ENCODE measurements at places on chromosomes 12 and 14. TPM values are rescaled to one million over a fixed set of nuclear protein-coding genes. Genes with fewer than 3 reads are reported as not detected.

DNA sequence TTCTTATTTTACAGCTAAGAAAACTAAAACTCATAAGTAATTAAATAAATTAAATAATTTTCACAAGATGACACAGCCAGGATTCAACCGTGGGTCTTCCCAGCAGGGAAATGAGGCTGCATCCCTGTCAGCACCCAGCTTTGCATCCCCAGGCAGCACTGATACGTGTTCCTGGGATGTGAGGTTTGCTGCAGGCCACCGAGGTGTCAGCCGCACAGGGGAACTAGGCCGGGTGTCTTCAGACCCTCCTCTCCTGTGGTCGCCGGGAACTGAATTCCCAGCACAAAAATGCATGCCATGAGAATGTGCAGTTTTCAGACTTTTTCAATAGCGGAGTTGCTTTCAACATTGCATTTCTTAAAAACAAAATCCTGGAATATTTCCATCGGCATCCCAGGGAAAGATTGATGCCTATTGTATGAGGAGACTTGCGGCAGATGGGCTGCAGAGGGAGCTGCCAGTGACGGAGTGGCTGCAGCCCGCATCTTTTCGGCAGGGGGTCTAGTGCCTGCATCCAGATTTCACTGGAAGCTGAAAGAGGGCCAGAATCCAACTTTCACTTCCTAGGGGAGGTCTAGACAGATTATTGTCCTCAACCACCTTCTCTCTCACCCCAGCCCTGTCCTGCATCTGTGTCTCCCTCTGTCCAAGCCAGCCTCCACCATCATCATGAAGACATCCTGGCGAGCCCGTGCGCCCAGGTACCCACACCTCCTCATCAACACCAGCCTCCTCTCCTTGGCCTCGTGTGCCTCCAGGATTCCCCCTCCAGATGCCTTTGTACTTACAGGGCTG is 12.6 kb downstream of the LRTM2 start:
- H3K36me3 ChIP-seq: no peaks in the 10 kb centered on the region
- H3K4me1 ChIP-seq: peaks cover 17% of the 10 kb centered on the region
- no peak overlapping the region for H3K27ac ChIP-seq
- H3K27me3 ChIP-seq: peaks cover 28% of the 10 kb centered on the region

DNA sequence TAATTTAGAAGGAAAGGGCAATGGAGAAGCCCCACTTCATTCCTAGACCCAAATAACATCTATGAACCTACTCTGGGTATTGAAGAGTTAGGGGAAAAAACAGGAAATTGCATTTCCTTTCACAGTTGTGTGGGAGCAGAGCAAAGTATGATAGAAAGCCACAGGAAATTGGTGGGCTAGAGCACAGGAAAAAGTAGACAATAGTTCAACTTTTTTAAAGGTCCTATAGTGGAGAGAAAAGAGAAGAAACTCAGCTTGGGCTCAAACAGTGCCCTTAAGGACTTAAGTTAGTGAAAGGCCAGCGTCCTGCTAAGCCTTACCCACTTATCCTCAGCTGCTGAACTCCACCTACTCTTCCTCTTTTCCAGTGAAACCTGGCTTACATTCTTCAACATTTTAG is 258.1 kb downstream of the DPY19L2 start:
- no peak overlapping the region for H3K4me3 ChIP-seq
- no peaks in the 10 kb centered on the region for H3K4me1 ChIP-seq
- no peaks in the 10 kb centered on the region for H3K36me3 ChIP-seq
- H3K27ac ChIP-seq: no peak overlapping the region
- no peak for DNase-seq
- peaks cover 26% of the 10 kb centered on the region for H3K27me3 ChIP-seq

DNA sequence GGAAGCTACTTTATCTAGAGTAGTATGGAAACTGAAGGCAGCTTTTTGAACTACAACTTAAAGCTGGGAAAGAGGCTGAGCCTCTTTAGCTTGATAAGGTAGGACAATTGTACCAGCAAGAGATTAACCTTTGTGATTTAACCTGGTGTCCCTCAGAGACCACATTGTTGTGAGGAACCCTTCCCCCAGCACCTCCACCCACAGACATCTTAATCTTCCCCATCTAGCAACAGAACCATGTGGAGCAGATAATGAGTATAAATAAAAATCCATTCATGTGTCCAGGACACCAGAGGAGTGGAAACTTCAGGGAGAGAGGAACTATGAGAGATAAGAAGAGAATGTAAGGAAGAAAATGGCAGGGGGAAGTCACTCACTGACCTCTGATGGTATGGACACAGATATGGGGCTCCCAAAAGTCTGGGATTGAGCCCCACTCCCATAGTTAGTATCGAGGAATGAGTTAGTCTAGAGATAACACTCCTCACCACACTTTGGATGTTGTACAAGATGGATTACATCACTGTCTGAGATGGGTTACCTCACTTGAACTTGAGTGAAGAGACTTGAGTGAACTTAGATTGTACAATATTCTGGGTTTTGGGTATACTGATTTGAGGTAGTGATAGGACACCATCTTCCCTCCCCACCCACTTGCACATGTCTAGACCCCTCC is 33.9 kb upstream of the SLC38A2 start:
- DNase-seq: no peak
- H3K4me3 ChIP-seq: no peak overlapping the region
- no peaks in the 10 kb centered on the region for H3K27me3 ChIP-seq
- H3K27ac ChIP-seq: no peak overlapping the region
- peaks cover 28% of the 10 kb centered on the region for H3K4me1 ChIP-seq
- H3K36me3 ChIP-seq: no peaks in the 10 kb centered on the region

- H3K36me3 ChIP-seq: peaks cover 40% of the 10 kb centered on the region
- peak; percentile 48 for DNase-seq
- H3K27me3 ChIP-seq: no peaks in the 10 kb centered on the region
- no peak overlapping the region for H3K4me3 ChIP-seq
- H3K27ac ChIP-seq: peak overlapping the region; percentile 55
Measured at GRCh38 chr14:102275866-102276265, 29.1 kb downstream of the MOK start.

DNA sequence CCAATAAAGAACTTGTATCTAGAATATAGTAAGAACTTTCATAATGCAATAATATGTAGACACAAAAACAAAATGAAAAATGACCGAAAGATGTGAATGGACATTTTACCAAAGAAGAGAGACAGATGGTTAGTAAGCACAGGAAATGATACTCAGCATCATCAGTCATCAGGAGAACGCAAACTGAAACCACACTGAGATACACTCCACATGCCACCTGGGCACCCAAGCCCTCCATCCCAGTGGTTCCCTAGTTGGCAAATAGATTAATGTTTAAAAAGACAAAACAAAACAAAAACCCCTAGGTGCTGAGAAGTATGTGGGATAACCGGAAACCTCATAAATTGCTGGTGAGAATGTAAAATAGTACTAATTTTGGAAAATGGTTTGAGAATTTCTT is 26.8 kb upstream of the VPS33A start:
- H3K27ac ChIP-seq: no peak overlapping the region
- peaks cover 18% of the 10 kb centered on the region for H3K36me3 ChIP-seq
- no peak for DNase-seq
- no peaks in the 10 kb centered on the region for H3K4me1 ChIP-seq
- no peak overlapping the region for H3K4me3 ChIP-seq

DNA sequence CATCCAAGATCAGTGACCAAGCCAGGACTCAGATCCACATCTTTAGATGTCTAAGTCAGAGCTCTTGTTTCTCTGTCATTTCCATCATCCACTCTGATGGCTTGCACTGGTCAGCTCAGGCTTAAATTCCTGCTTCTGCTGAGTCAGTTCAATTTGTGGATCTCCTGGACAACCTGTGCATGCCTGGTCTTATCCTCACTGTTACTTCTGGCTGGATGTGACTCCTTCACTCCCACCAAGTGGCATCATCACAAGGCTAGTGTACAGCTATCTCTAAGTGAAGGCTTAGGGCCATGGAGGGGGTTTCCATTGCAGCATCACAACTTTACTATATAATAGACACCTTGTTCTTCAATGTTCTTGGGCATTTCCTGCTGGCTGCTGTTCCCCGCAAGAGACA is 102.9 kb downstream of the EMP1 start:
- peaks cover 51% of the 10 kb centered on the region for H3K27me3 ChIP-seq
- H3K27ac ChIP-seq: no peak overlapping the region
- DNase-seq: no peak
- H3K36me3 ChIP-seq: no peaks in the 10 kb centered on the region
- no peaks in the 10 kb centered on the region for H3K4me1 ChIP-seq
- H3K4me3 ChIP-seq: no peak overlapping the region

DNA sequence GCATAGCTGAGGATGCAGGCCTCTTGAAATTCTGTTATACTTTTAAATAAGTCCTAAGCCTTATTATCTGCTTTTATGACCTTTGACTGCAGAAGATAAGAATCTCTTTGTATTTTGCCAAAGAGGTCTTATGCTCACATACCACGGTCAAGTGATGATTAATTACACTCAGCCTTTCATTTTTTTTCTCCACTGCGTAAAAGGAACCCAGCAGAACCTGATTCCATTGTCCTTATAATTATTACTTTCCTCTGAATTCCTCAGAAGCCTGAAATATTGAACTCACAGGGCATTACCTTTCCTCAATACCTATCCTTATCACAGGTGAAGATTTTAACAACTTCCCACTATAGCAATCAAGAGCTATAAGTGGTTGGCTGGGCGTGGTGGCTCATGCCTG is 498.7 kb upstream of the RPL10L start:
- DNase-seq: no peak
- no peak overlapping the region for H3K4me3 ChIP-seq
- peaks cover 5% of the 10 kb centered on the region for H3K27me3 ChIP-seq
- no peaks in the 10 kb centered on the region for H3K4me1 ChIP-seq

Gene MEG3
- not detected for total RNA-seq

Gene DLGAP5
- total RNA-seq: 94.1 TPM

Data from PC-3 (cell line).